ENCODE measurements at places on chromosomes 6 and 20.

DNA sequence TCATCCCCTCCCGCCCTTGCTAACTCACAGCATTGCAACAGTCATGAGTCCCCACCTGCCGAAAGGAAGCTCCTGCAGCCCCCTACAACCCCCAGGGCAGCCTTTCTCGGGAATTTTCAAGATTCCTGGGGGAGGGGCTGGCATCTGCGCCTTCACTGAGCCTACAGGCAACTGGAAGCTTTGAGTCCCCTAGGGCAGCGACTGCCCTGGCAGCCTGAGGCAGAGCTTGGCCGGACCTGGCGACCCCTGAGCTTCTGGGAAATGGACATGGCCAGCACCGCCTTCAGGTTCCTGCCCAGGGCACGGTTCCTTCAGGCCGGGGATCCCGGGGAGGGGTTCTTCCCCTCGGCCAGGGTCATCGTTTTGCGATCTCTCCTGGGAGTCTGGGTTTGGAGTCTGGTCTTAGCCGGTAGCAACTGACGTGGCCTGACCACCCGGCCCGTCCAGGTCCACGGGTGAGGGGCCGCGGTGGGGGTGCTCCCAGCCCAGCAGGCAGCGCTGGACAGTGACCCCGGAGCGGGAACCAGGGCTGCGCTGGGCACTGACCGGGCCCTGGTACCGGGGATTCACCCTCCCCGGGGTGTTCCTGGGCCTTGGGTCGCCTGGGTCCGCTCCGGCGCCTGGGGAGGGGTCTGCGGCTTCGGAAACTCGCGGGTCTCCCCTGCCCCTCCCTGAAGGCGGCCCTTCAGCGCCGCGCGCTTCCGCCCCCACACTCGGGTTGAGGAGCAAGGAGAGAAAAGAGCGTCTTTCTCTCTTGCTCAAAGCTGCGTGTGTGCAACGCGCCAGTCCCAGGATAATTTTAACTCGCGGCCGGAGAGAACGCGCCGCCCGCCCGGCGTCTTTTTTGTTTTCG lies 593 bp upstream of the COL9A3 start:
- no peak for DNase-seq

DNA sequence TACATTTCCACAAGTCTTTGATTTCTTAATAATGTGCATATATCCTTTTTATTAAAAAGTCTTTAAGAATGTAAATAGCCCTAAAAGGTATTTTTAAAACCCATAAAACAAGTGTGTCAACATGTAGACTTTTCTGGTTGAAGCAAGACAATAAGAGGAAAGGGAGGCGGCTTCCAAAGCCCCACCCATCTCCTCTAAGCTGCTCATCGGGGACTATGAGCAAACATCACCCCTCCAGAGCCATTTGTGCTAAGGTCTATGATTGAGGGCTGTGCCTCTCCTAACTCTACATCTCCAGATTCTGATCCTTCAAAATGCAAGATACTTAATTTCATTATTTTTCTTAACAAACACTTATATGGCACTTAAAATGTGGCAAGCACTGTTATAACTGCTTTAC lies 2.5 kb upstream of the NAA20 start:
- DNase-seq = no peak

DNA sequence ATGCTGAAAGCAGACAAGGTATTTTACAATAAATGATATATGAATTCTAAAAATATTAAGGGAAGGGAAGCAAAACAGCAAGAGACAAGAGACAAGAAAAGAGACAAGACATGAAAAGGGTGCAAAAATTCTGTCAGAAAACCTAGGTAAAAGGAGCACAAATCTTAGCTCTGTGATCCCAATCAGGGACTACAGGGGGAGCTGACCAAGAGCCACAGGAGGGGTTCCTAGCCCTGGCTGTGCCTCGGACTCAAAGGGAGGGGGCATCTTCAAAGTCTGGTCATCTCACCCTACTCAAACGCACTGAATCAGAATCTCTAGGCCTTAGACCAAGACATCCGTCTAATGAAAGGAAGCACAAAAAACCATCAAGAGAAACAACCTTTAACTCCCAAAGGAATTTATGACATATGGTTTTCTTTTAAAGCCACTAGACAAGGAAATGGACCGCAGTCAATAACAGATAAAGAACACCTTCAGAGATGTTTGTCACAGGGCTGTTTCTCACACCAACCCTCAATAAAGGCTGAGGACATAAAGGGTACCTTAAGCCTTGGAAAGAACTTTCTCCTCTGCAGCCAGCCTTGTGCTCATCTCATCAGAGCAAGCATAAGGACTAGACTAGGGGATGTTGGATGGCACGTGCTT lies 130.4 kb upstream of the CDYL start:
- no peak for DNase-seq

- no peak for DNase-seq
These were observed 15.5 kb upstream of the TPD52L1 start for GRCh38 chr6:125138083-125138482.

DNA sequence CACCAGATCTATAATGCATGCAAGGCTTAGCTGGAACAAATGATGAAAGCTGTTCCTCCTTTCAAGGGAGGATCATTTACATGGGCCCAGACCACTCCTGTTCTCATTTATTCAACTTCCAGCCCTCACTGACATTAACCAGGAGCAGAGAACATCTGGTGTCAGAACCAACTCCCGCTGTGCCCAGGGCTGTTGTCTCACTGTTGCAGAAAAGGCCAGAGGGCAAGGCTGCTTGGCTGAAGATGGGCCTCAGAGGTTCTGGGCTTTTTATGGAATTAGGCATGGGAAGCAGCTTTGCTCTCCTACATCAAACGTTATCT lies 164.2 kb downstream of the GMPR start:
- no peak for DNase-seq

GRCh38 chr6:7129784-7130569 lies 22.2 kb downstream of the RREB1 start:
- DNase-seq = no peak

DNA sequence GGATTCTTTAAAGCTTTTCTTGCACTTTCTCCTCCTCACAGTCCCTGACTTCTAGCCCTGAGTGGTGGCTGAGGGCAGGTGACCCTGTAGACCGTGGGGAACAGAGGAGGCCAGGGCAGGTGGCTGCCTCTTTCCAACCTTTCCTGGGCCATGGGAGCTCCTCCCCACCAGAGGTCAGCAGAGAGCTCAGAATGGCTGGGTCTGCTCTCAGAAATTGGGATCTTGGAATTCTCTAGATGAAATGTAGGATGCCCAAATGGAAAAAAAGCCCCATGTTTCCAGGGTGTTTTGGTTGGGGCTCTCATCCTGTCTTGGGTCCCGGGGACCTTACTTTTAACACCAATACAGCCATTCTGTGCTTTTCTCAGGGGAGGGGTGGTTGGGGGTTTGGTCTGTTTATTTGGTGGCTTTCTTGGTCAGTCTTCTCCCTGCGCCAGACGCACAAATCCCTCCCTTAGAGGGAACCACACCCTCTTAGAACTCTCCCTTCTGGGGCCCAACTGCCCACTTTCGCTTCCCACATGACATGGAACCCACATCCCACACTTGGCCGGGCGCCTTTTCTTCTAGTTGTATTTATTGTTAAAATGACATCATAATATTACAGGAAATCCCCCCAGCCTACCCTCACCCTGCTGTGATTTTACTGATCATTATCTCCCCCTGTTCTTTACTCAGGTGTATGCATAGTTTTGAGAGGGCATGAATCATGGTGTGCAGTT lies 17.9 kb downstream of the GNAS start:
- peak; percentile 49 for DNase-seq

DNA sequence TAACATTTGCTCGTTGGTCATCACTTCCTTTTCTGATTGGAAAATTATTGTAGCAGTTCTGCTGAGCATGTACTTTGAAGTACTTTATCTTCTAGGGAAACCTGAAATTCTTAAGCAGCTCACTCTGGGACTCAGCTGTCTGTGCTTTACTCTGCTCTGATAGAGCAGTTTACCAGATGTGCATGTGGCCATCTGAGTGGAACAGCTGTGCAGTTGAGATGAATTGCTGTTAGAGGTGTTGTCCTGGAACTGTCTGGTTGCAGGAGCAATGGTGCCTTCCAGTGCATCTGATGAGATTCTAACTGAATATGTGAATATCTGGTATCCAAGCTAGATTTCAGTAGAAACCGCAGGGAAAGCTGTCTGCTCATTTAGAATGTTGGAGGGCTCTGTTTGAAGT lies 27.2 kb downstream of the PANK2 start:
- DNase-seq = no peak

DNA sequence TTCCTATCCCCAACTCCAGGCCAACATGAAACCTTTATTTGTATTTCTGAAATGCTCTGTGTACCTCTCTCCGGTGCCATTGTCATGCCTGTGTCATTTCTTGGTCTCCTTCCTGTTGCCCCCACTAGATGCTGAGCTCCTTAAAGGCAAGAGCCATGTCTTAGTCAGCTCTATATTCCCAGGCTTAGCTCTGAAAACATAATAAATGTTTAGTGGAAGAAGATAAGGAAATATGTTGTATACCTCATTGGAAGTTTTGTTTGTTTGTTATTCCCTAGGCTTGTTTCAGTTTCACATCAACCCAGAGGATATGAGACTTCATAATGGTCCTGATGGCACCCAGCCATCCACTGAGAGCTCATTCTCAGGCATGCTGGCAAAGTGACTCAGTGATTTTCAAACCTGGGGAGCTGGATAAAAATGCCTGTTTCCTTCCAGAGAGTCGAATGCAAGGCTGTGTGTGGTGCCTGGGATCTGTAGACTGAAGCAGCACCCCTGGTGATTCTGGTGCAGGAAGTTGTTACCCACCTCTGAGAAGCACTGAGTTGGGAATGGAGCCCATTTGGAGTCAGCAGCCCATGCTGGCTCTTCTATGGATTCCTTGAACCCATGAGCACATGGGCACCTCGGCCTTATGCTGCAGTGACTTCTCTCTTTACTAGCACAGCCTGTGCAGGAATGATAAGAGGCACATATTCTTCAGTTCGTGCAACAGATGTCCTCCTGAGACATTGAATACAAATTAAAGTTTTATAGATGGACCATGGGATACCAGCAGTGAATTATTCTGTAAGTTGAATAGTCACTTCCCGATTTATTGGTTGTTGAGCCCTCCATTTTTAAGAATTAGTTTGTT lies 205.2 kb downstream of the FARS2 start:
- DNase-seq = no peak

GRCh38 chr6:148530394-148530953 lies 187.8 kb downstream of the SASH1 start:
- DNase-seq = no peak

DNA sequence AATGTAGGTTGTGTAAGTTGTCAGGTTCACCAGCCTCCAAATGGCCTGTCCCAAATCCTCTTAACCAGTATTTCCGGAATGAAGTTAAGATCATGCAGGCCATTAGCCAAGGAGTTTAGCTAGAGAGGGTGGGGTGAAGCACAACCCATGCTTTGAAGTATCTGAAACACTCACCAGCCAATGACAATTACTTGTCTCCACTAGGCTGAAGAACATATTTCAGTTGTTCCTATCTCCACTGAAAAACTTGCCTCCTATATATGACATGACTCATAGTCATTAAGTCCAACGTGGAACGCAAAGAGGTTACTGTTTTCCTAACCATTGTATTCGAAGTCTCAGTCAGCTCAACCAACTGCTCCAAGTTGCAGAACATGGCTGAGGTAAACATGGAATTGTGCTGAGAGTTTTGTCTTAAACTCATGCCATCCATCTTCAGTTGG lies 37.4 kb upstream of the TNFAIP3 start:
- DNase-seq = no peak

- DNase-seq = no peak
These were observed 14.4 kb downstream of the KPNA5 start for GRCh38 chr6:116695401-116695800.

- no peak for DNase-seq
These were observed at the start of gene CD24 for GRCh38 chr6:106974336-106974998. CD24 (minus strand) TSS chr6:106974729; CDS start chr6:106974646, 83 bp downstream.

DNA sequence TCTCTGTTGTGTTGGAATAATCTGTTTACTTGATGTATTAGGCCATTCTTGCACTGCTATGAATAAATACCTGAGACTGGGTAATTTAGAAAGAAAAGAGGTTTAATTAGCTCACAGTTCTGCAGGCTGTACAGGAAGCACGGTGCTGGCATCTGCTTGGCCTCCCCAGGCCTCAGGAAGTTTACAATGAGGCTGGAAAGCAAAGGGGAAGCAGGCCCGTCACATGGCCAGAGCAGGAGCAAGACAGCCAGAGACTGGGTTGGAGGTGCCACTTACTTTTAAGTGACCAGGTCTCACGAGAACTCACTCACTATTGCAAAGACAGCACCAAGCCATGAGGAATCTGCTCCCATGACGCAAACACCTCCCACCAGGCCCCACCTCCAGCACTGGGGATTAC lies 50.6 kb upstream of the FUCA2 start:
- DNase-seq = no peak

- DNase-seq = no peak
These were observed 240.9 kb upstream of the RREB1 start for GRCh38 chr6:6866656-6867403.

DNA sequence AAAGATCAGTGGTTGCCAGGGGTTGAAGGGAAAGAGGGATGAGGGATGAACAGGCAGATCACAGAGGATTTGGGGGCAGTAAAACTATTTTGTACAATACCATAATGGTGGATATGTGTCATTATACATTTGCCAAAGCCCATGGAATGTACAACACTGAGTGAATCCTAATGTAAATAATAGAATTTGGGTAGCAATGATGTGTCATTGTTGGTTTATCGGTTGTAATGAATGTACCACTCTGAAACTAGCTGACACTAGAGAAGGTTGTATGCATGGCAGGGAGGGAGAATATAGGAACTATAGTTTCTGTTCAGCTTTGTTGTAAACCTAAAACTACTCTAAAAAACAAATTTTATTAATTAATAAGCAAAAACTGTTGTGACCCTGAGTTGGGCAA lies 17.8 kb upstream of the ASF1A start:
- DNase-seq = no peak

DNA sequence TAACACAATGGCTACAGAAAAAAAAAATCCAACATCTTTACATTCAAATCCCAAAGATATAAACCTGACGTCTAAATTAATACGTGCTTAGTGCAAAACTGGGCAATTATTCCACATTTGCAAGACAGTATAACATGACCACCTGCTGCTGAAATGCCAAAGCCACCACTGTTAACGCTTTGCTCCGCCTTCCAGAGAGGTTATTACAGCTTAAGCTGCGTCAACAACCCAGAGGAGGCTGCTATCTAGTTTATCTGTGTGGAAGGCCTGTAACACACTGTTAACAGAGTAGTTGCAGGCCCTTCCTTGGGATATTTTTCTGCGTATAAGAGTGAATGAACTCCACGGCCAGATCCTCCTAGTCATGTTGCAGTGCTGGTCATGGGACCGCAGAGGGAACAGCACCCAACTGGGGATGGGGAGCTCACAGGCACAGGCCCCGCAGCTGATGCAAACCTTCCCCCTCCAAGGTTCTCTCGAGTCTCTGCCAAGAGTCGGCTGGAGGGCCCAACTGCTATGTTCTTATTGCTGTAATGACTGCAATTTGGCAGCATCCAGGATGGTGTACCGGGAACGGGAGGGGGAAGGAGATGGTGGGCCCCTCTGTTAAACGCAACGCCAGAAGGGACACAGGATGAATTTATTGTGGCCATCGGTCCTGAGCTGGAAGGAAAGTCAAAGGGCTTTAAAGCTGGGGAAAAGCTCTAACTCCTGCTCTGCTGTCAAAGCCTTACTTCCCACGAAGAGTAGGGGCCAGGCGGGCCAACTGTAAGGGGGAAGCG lies 993 bp upstream of the NCOA7 start:
- DNase-seq = peak; percentile 46

- no peak for DNase-seq
These were observed 41.1 kb downstream of the SLC13A3 start for GRCh38 chr20:46610145-46610544.
